ENCODE measurements at places on chromosomes 5 and 9. TPM values are rescaled to one million over a fixed set of nuclear protein-coding genes. Genes with fewer than 3 reads are reported as not detected.

HTR1A gene
- polyA plus RNA-seq: not detected

BDP1 gene
- polyA plus RNA-seq: 23.3 TPM

DNA sequence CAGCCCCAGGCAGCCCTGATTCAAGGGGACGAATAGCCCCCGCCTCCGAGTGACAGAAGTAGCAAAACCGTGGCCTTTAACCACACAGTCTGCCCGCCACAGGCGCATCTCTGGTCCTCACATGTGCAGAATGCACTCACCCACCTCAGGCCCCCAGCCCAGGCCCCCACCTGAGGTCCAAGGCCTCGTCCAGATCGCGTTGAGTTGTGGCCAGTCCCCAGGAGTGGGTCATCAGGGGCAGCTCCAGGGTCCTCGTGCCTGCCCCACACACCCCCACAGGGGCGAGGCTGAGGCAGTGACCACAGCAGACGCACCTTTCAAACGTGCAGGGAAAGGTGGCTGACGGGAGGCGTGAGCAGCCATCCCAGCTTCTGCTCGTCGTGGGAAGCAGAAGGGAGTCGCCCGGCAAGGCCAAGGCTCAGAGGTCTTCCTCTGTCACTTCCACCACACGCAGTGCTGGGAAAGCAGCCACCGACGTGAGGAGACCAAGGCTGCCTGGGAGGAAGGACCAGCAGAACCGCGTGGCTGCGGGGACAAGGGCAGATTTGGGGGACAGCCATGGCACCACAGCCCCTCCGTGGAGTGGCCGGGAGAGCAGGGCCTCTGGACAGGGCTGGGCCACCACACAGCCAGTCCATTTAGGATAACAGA lies 77.8 kb upstream of the OTULINL start:
- DNase-seq: no peak

LOX gene
- polyA plus RNA-seq: 63.2 TPM

- DNase-seq: no peak
These were observed 11.6 kb downstream of the PTCH1 start for GRCh38 chr9:95505072-95505716.

GRCh38 chr5:80238097-80238496 lies 17.8 kb downstream of the SERINC5 start:
- DNase-seq: no peak

GRCh38 chr9:18368206-18368605 lies 105.7 kb upstream of the ADAMTSL1 start:
- DNase-seq: no peak

CYLC2 gene
- not detected for polyA plus RNA-seq

CNTNAP3B gene
- 5.6 TPM for polyA plus RNA-seq

DNA sequence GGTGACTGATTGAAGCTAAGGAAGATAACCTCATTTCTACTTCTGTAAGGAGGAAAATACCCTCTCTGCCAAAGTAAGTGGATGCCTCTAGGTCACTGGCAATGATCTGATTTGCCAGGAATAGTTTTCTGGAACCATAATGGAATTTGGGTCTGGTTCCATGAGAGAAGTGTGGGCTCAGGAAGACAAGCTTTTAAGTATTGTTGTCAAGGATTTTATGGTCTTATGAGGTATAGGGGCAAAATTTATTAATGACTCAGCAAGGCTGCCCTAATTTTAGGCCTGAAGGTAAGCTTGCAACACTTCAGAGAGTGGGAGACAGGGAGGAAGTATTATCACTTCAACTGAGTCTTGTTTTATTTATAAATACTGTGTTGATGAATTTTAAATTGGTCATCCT lies 322.6 kb upstream of the ACTBL2 start:
- DNase-seq: no peak

DNA sequence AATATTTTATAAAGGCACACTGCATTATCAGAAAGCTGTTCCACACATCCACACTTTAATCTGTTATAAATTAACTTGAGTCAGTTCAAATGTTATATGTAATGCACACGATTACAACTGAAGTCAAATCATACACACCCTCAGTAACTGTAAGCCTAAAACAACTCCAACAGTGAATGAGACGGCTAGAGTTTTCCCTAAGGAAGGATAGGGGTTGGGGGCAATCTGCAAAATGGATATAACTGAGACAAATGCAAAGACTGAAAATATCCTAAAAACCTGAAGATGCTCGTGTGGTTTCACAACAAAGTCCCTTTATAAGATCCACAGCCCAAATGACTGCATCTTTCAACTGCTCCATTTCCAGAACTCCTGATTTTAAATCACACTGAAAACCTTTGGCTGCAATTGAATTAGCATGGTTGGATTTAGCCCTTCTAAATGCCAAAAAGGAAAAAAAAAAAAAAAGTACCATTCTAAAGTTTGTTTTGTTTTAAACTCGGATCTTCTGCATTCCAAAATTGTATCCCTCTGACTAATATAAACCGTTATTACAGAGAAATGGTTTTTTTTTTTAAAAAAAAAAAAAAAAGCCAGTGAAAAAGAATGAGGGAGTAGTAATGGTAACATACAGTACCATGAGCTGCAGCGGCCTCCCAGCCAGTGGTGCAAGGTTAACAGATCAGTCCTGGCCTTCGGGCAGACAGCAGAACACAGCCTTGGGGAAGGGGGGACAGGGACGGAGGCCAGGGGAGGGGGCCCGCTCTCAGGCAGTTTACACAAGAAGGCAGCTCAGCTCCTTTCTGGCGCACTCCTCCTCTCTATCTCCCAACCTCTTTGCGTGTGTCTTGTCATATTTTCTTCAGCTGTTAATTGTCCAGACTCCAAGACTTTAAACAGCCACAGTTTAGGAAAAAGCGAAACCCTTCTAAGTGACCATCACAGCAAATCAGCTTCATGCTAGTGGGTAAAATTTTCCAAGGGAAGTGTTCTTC lies 166.1 kb downstream of the BNC2 start:
- no peak for DNase-seq

DNA sequence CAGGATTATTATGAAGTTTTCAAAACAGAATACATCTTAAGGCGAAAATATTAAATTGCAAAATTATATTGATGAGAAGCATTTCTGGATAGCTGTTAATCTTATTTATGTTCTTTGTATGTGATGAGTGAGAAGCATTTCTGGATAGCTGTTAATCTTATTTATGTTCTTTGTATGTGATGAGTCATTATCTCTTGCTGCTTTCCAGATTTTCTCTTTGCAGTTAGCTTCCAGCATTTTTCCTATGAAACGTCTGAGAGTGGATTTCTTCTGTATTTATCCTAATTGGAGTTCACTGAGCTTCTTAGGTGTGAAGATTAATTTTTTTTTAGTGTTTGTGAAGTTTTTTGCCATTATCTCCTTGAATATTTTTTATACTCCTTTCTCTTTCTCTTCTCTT lies 8.2 kb downstream of the TMEM232 start:
- no peak for DNase-seq

KIF27 gene
- 7.8 TPM for polyA plus RNA-seq

TAF1L gene
- polyA plus RNA-seq: 0.03 TPM

PCDHA9 gene
- polyA plus RNA-seq: not detected

- DNase-seq: no peak
These were observed 505 bp upstream of the ACER2 start for GRCh38 chr9:19408316-19408692.

CMBL gene
- polyA plus RNA-seq: 119 TPM

NR4A3 gene
- polyA plus RNA-seq: 1.5 TPM

IL33 gene
- polyA plus RNA-seq: 26.2 TPM

TMEM215 gene
- polyA plus RNA-seq: 0.54 TPM
